ENCODE measurements at places on chromosomes 6 and 20.

DNA sequence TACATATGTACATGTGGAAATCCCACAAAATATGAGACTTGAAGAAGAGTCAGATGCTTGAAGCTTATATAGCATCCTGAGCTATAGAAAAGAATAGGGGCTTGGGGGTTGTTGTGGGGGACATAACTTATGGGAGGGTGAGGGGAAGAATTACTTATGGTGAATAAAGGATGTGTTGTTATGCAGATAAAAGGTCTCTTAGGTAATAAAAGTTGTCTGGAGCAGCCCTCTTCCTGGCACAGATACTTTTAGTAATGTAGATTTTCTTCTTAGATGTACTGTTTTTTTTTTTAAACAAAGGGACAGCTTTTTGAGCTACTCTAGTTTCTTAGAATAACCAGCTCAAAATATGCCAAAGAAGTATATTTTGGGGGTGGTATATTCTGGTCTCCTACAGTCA, 35.9 kb downstream of the CHMP4B start:
- no peak for DNase-seq

DNA sequence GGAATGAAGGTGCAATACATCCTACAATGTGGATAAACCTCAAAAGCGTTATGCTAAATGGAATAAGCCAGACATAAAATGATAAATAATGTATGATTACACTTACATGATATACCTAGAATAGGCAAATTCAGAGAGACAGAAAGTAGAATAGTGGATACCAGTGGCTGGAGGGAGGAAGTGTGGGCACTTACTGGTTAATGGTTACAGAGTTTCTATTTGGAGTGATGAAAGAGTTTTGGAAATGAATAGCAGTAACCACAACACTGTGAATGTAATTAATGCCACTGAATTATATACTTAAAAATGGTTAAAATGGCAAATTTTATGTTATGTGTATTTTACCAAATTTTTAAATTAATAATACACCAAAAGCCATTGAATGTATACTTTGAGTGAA, 71.4 kb upstream of the CST7 start:
- DNase-seq, result no peak

GRCh38 chr20:17783671-17784070, 83.9 kb downstream of the BANF2 start:
- no peak for DNase-seq

DNA sequence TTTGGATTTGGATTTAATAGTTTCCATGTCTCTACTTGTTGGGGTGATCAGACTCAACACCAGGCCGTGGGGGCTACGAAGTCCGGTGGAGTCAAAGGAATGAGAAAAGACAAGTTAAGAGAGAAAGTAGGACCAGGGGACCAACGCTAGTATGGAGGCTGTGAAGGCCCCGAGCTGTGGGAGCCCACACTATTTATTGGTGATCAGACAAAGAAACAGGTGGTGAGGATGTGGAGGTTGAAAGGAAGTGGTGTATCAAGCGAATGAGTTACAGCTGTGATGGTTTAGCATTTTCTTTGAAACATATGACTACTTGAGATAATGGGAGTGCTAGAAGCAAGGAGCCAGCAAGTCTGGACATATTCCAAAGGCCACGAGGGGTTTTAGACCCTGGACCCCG, 62.4 kb downstream of the AKAP7 start:
- DNase-seq, result peak; percentile 45

- DNase-seq, result no peak
Observed at GRCh38 chr6:82337688-82338257, 25.8 kb upstream of the TPBG start.
